ENCODE measurements at places on chromosomes 11 and 22.

- peak; percentile 35 for DNase-seq
Measured at GRCh38 chr22:35921777-35922176, 106.8 kb downstream of the RBFOX2 start.

GRCh38 chr11:95863486-95864140 is 60.3 kb downstream of the MTMR2 start:
- no peak for DNase-seq

GRCh38 chr11:32172041-32172847 is 81.4 kb downstream of the RCN1 start:
- DNase-seq: no peak

DNA sequence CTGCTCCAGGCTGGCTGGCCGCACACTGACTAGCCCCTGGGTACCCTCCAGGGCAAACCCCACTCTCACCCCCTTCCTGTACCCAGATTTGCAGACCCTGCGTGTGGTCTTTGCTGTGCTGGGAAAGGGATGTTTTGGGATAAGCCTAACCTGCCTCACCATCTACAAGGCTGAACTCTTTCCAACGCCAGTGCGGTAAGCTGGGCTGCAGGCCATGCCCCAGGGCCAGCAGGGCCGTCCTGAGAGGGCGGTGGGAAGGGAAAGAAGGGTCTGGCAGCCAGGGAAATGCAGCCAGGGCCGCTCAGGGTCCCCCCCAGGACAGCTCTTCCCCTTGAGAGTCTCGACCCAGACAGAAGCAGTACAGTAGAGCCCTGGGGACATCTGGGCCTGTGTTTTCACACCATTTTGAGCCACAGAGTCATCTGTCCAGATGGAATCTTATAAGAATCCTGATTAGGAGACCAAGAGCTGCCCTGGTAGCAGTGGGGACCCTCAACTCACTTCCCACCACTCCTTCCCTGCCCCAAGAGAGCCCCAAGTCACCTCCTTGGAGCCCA is 22.4 kb upstream of the SLC22A12 start:
- no peak for DNase-seq

DNA sequence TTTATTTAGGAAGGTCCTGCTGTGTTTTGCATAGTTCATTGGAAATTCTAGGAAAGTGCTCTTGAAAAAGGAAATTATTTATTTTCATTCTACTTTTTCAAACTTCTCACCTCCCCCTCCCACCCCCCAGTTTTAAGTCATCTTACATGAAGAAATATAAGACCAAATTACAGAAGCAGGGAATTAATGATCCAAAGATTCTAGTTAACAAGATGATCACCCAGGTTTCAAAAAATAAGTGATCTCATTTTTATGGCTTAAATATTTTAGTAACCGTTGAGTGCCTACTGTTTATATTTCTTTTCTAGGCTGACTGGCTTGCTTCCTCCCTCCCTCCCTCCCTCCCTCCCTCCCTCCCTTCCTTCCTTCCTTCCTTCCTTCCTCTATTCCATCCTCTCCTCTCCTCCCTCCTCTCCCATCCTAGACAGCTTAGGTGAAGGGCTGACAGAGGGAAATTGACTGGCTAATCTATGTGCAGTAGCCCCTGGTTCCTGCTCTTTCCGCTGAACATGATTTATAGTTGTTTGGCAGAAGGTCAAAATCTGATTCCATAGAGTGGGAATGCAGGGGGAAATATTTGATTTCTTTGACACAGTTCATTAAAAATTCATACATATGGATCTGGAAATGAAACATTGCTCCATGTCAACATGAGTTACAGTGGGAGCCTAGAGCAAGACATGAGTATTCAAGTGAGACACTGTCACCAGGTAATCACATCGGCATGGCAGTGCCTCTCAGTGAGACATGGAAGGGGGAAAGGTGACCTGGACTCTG is 123.4 kb downstream of the COMMD9 start:
- DNase-seq: no peak

DNA sequence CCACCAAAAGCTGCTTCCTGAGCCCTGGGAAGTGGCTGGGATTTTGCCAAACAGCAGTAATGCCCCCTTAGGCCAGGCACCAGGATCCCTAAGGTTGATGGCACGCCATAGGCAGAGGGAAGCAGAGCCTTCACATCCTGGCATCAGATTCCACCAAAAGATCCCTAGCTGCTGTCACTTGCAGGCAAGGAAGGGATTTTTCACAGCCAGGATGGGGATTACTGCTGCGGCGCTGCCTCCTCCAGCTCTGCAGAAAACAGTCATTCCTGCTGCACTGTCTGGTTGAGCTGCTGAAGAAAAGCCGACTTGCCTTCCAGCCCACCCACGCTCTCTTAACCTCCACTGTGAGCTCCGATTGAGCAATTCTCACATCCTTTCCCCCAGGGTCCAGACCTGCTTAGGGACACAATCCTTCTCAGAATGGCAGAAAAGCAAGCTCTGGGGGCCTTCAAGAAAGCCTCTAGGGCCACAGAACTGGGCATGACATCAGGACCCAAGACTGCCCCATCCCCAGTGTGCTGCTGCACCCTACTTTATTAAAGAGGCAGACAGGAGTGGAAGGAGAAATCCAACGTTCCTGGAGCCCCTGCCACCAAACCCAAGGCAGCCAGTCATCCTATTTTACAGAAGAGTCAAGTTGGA is 19.9 kb downstream of the SYN3 start:
- no peak for DNase-seq

DNA sequence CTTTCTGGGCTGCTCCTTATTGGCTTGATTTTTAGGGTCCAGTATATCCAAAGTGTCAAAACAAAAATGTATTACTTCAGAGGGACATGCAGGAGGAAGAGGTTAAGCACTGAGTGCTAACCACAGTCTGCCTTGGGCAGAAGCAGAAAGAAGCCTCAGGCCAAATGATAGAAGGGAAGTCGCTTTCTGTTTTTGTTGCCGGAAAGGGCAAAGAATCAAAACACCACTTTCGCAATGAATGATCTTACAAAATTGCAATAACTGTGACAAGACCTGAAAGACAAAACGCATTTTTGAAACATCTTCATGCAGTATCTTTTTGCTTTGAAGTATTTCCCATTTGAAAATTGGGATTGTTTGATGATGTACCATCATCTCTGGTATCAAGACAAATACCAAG is 70.1 kb upstream of the PICALM start:
- peak; percentile 61 for DNase-seq

DNA sequence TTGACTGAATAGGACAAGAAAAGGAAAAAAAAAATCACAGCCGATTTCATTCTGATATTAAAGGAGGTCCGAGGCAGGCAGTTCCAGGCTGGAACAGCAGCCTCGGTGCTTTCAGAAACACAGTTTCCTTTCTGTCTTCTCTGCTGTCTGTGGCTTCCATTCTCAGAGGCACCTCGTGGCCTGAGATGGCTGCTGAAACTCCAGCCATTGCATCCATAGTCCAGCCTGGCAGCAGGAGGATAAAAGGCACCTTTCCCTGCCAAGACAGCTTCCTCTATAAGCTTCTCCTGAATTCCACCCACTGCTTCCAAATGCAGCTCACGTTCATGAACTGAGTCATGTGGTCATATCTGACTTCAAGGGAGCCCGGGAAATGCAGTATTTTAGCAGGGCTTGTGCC is 390.5 kb downstream of the TBC1D22A start:
- DNase-seq: no peak

- DNase-seq: no peak
Measured at GRCh38 chr11:47409440-47410369, 1.3 kb downstream of the SLC39A13 start.

GRCh38 chr11:8767466-8768142 is 85.0 kb downstream of the RPL27A start:
- no peak for DNase-seq

DNA sequence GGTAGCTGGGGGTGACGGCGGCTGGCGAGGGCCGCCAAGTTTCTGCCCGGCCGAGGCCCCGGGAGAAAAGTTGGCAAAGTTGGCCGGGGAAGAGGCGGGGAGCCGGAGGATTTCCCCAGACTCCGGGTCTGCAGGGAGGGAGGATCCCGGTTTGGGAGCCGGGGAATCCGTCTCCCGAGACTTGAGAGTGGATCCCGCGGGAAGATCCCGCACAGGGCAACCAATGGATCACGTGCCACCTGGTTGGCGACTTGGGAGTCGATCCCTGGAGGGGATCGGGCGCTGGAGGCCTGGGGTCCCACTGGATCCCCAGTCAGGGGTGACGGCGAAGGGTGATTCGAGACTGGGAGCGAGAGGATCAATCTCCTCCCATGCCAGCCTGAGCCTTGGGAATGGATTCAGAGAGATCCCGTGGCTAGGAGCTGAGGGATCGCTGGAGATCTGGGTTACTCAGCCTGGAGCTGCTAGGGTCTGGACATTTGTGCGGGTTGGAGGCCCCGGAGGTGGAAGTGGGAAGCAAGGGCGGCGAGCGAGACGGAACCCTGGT is 394 bp downstream of the KIAA1671 start:
- no peak for DNase-seq

- no peak for DNase-seq
Measured at GRCh38 chr22:29218758-29219408, 13.2 kb downstream of the EMID1 start.

DNA sequence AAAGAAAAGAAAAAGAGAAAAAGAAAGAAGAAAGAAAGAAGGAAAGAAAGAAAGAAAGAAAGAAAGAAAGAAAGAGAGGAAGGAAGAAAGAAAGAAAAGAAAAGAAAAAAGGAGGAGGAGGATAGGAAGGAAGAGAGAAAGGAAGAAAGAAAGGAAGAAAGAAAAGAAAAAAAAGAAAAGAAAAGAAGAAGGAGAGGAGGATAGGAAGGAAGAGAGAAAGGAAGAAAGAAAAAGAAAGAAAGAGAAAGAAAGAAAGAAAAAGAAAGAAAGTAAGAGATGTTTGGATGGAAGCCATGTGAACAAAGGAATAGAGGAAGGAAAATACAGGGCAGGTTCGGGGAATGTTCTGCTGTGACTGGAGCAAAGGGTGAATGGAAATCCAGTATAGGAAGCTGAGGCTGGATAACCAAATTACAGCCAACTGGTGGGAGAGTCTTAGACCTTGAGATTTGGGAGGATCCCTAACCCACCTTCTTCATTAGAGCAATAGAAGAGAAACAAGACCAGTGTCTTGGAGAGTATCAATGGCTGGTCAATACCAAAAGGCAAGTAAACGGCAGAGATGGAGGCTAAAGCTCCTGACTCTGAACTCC is 94.9 kb downstream of the RASSF10 start:
- DNase-seq: no peak

DNA sequence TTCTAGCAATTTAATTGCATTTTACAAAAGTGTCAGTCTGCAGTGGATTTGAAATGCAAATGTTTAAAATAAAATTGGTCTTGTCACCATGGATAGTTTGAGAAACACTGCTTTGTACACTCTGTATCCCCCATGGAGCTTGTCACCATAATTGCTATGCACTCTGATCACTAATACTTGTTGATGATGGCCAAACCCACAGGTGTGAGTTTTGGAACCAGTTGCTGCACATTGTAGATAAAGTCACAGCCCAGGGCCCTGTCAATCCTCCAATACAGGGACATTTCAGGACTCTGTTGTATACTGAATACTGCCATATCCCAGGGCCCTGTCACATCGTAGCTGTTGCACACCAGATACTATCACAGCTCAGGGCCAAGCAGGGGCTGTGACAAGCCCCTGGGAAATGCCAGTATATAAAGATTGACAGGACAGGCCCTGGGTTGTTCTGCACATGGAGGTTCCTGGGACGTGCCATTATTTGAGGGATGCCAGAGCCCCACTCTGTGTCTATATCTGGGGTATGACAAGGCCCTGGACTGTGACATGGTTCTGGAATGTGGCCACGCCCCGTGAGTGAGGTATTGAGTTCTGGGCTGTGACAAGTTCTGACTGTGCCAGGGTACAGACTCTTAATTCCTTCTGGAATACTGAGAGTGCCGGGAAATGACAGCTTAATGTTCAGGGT is 27.9 kb upstream of the SMPD1 start:
- no peak for DNase-seq

DNA sequence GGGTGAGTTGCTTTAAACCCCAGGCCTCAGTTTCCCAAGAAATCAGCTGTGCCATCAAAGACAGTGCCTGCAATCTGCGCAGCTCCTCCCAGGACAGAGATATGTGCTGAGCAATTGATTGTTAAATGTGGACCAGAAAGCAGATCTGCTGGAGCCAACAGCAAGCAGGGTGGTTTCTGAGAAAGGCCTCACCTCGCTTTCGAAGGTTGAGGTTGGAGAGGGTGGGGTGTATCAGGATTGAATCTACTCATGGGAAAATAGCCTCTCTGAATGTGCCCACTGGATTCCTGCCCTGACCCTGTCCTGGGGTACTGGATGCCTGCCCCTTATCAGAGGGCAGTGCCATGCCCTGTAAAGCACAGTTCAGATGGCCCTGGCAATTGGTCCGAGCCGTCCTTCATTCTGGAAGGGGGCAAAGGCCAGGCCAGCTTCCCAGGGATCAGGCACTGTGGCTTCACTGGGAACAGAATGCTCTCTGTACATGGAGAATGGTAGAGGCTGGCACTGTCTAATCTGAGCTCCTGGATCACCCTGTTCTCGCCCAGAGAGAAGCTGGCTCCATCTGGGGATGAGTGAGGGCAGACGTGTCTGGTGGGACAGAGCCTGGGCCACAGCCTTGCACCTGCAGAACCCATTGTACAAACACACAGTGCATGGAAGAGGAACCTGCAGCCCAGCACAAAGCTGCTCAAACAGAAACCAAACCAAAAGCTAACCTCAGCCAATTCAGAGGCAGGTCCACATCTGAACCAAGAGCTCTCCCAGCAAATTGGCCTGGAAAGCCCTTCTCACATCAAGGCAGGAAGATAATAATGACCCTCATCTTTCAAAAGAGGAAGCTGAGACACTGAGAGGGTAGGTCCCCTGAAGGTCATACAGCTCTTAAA is 15.2 kb downstream of the DHCR7 start:
- no peak for DNase-seq

DNA sequence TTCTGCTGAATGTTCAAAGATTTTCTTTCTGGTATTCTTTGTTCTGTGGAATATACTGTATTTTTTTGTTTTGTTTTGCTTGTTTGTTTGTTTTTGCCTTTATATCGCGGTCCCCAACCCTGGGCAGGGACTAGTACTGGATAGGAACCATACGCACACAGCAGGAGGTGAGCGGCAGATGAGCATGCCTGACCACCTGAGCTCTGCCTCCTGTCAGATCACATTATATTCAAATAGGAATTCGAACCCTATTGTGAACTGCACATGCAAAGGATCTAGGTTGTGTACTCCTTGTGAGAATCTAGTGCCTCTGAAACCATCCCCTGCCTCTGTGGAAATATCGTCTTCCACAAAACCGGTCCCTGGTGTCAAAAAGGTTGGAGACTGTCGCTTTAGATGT is 83.3 kb upstream of the ANO3 start:
- DNase-seq: no peak

- DNase-seq: no peak
Measured at GRCh38 chr11:57648801-57649735, 644 bp downstream of the YPEL4 start.

DNA sequence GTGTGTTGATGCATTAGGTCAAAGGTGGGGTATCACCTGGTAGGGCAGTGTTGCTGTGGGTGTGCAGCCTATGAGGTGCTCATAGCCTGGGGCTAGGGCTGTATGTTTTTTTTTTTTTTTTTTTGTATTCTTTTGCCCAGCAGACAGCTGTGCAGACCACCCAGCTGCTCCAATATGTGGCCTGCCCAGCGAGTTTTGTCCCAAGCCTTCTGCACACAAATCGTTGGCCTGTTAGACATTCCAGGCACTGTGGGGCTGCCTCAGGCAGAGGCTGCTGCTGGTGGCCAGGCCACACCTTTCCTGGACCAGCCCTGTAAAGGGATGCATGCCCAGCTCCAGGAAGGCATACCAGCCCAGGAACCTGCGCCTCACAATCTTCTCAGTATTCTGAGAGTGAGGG is 348.5 kb downstream of the JRKL start:
- DNase-seq: no peak
